ENCODE measurements at places on chromosomes 2 and 18.
A peak's percentile ranks its signal among the peaks of the same experiment; 100 is the strongest.

DNA sequence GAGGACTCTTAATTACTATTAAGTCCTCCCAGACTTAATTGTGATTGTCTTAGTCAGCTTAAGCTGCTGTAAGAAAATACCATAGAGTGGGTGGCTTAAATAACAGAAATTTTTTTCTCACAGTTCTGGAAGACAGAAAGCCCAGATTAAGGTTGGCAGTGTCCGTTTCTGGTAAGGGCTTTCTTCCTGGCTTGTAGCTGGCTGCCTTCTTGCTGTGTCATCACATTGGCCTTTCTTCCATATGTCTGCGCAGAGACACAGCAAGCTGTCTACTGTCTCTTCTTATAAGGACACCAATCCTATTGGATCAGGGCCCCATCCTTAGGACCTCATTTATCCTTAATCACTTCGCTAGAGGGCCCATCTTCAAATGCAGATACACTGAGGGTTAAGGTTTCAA, 38.5 kb downstream of the ASXL3 start:
- no peak for DNase-seq

DNA sequence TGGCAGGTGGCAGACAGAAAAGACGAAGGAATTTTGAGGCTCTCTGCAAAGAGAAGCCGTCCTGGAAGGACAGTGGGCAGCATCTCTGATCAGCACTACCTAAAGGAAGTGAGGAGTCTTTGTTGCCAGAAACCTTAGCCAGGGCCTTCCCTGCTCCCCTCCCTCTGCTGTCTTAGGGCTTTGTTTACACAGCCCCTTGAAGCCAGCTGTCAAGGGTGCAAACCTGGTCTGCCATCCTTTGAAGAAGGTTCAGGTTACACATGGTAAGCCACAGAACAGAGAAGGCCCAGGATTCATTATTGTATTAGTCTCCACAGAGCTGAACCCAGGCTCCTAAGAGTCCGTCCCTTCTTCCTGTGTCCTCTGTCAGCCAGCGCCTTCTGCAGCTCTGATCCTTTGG, 356.7 kb downstream of the TGIF1 start:
- no peak for DNase-seq

DNA sequence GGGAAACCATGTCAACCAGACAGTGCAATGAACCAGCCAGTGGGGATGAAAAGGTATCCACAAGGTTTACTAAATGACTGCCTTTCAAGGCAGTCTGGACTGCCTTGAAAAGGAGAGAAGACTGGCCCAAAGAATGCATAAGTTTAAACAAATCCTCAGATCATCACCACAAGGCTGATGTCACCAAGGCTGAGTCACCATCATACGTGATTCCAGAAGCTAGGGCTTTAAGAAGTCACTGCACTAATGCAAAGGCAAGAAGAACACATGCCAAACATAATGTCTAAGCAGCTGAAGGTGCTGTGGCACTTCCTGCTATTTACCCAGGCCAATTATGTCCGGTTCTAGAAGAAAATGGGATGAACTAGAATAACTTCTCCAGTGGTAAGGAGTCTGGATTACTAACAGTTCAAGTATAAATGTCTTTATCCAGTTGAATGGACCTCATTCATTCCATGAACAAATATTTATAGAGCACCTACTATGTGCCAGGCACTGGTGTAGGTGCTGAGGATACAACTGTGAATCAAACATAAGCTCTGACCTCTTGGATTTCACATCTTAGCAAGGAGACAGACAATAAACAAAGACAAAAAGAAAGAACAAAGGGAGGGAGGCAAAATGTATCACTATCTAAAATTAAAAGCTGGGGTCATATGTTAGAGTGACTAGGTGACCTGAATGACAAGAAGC, 37.6 kb upstream of the ONECUT2 start:
- DNase-seq: peak; percentile 6

DNA sequence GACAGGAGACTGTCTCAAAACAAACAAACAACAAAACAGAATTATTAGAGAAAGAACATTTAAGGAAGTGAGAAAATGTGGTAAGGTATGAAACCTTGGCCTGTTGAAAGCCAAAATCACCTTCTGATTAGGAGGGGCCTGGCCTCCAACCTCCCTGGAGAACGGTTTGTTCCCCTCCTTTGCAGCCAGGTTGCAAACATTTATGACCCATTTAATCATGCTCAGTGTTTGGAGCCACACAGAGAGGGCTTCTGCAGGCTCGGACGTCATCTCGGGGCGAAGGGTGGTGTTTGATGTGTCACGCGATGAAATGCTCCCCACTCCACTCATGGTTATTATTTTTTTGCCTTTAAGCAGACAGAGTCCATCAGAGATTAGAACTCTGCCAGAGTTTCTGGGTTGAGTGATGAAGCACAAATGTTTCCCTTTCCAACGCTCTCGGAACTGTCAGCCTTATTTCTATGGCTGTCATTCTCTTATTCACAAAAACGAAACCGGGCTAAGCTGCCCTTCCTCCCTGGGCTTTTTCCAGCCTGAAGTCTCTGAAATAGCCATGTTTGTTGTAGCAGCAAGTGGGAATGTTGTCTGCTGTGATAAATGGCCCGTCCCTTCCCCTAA, 33.6 kb upstream of the ROCK2 start:
- no peak for DNase-seq

- peak; percentile 55 for DNase-seq
Observed at GRCh38 chr2:42117923-42118753, 51.0 kb upstream of the EML4 start.

DNA sequence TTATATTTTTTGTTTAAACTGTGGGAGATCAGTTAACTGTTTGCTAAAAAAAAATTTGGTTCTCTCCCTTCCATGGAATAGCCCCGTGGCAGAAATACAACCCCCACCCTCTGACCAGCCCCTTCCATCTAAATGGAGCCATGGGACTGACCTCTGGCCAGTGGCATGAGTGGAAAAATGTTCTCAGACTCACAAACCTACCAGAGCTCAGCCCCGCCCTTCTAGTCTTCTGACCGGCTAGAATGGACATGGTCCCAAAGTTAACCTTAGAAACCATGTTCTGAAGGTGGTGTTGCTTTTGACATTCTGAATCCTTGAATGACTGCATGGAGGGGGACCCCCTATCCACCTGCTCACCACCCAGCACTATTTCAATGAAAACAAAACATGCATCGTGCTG, 1.3 kb upstream of the CHRNA1 start:
- no peak for DNase-seq

DNA sequence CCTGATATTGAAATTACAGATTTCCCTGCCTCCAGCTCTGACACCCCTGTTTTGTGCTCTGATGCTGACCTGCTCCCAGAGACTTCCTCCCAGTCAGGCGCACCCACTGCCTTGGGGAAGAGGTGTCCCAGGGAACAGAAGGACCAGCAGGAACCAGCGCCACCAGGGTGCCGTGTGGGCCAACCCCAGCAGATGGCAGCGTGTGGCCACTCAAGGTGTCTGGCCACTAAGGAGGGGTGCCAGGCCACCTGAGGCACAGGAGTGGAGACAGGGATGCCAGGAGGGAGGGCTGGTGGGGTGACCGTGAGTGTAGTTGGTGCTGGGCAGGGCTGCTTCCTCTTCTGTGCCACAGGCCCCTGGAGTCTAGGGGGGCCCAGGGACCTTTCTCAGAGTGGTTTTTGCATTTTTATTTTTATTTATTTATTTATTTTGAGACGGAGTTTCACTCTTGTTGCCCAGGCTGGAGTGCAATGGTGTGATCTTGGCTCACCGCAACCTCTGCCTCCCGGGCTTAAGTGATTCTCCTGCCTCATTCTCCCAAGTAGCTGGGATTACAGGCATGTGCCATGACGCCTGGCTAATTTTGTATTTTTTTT, 56.0 kb downstream of the TEX44 start:
- DNase-seq: peak; percentile 64

- DNase-seq: no peak
Observed at GRCh38 chr2:181683518-181684453, 3.5 kb upstream of the NEUROD1 start.

GRCh38 chr2:101173707-101174295, 22.6 kb upstream of the TBC1D8 start:
- peak; percentile 3 for DNase-seq

GRCh38 chr2:23791030-23791429, 135.9 kb downstream of the ATAD2B start:
- no peak for DNase-seq

- DNase-seq: no peak
Observed at GRCh38 chr2:186610785-186611184, 20.9 kb downstream of the ITGAV start.

GRCh38 chr2:98685930-98686887, 44.7 kb downstream of the MGAT4A start:
- no peak for DNase-seq

- DNase-seq: no peak
Observed at GRCh38 chr2:222535477-222535876, 111.1 kb downstream of the SGPP2 start.

DNA sequence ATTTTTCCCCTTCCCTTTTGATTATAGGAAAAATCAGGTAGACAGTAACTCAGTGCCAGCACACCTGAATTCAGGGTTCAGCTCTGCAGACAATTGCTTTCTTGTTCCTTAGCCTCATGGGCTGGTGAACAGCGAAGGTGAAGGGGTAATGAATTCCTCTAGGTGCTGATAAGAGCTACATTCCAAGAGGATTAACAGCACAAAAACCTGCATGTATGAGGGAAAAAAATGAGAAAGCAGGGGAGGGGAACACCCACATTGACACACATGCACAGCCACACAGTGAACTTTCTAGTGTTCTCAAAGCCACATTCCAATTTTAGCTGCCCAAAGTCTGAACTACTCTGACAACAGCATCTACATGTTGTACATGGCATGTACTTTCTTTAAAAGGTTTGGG, 46.1 kb downstream of the SPATS2L start:
- DNase-seq: no peak

GRCh38 chr2:189609423-189609816, 28.8 kb upstream of the SLC40A1 start:
- DNase-seq: no peak

DNA sequence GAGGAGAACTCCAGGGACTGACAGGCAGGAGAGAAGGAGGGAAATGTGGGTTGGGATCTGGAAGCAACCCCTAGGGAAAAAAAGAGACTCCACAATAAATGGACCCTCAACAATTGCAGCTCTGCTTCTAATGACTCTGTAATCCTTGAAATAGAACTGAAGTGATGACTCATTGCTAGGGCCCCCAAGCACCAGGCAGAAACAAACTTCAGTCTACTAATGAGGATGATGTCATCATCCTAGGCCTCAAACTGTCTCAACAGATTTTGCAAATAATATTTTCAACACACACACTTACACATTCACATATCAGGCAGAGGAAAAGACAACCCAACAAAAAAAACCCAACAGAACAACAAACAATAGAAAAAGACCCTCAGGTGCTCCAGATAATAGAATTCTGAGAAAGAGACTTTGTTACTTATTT, 143.3 kb downstream of the HDAC4 start:
- peak; percentile 63 for DNase-seq

- DNase-seq: peak; percentile 75
Observed at GRCh38 chr2:26846334-26847306, 1.3 kb upstream of the DPYSL5 start.

- peak; percentile 30 for DNase-seq
Observed at GRCh38 chr2:158034198-158034866, 67.3 kb upstream of the UPP2 start.

GRCh38 chr2:134581877-134582546, 136.8 kb downstream of the TMEM163 start:
- no peak for DNase-seq

GRCh38 chr18:13530033-13530878, 196.1 kb downstream of the FAM210A start:
- DNase-seq: no peak

- DNase-seq: no peak
Observed at GRCh38 chr2:86204458-86204857, 5.2 kb downstream of the MRPL35 start.

DNA sequence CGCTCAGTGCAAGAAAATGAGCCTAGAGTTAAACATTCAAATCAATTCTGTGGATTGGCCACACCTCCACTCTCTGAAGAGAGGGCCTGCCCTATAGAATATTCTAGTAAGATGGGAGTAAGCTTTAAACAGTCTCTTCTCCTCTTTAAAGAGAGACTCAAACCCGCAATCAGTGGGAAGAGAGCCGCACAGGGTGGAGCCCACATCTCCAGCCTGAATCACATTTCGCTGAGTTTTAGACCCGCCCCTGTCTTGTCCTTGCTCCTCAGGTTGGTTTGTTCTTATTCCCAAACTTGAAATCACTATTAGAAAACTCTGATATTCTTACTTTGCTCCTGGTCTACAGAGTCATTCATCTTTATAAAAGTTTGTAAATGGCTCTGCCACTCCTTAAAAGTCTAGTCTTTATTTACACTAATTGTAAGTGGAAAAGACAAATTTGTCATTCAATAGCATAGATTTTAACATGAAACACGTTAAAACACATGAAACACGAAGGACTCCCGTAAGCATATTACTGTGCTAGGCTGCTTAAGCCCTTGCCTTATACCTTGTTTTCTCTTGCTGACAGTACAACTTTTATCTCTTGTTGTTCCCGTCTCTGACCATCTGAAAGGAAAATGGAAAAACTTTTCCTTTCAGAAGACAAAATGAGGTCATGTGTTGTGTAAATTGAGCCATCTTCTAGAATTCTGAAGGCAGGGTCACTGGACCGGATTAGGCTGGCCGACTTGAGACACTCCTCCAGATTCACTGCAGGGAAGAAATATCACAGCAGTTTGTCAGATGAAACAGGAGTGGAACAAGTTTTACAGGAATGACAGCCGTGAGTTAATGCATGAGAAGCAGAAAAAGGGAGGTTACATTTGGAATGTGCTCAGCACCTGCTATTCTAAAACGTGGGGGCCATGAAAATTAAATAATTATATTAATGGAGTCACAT, 5.6 kb downstream of the DSC1 start:
- DNase-seq: no peak

DNA sequence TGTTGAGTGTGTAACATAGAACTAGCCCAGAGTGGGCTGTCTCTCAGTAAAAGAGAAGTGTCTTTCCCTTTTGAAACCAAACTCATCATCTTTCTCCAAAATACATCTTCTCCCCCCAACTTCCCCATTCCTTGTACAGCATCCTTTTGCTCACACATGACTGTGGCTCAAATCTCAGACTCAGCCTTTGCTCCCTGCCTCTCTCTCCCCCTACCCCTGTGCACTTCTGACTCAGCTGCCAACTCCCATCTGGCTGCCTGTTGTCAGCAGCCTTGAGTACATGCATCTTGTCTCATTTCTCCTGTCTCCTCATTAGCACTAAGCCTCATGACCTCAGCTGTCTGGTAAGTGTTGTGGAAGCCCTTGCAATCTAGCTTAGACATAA, 18.1 kb upstream of the MGAT4A start:
- no peak for DNase-seq

- no peak for DNase-seq
Observed at GRCh38 chr2:220181165-220181564, 553.7 kb downstream of the SLC4A3 start.

GRCh38 chr18:1393929-1394328, 489.3 kb downstream of the ADCYAP1 start:
- DNase-seq: no peak

- no peak for DNase-seq
Observed at GRCh38 chr2:113083296-113083695, 15.5 kb downstream of the IL1F10 start.

GRCh38 chr18:77165503-77166188, 33.1 kb upstream of the MBP start:
- no peak for DNase-seq

DNA sequence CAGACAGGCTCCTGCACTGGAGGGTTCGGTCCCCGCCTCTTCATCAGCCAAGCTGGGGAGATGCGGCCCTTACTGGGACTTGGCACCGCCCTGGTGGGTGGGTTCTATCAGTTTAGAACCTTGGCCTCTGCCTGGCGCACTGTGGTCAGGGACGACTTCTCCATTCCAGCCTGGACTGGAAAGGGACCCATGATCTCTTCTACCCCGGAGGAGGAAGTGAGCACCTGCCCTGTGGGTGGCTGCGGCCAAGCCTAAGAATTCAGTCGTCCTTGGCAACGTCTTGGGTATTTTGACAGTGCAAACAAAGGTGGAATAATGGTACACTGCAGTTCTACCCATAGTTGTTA, 106.9 kb upstream of the CD302 start:
- DNase-seq: no peak

All from activated CD4-positive, alpha-beta T cell treated with anti-CD3 and anti-CD28 coated beads, Interleukin-2, Interleukin-6, amounts not matched to agents 100 ng/mL and 50 ng/mL, durations not matched to agents 16 hours and 8 hours (primary cell).